ENCODE measurements at places on chromosomes 7 and 10.

- DNase-seq: no peak
Observed at GRCh38 chr7:88224601-88225275, 4.9 kb upstream of the SRI start.

GRCh38 chr10:20892011-20892585 is 5.0 kb downstream of the NEBL start:
- DNase-seq: no peak

- DNase-seq: no peak
Observed at GRCh38 chr7:79610748-79611304, 157.4 kb upstream of the MAGI2 start.

GRCh38 chr7:68176974-68177373 is 1180.3 kb downstream of the TYW1 start:
- DNase-seq: peak; percentile 48

DNA sequence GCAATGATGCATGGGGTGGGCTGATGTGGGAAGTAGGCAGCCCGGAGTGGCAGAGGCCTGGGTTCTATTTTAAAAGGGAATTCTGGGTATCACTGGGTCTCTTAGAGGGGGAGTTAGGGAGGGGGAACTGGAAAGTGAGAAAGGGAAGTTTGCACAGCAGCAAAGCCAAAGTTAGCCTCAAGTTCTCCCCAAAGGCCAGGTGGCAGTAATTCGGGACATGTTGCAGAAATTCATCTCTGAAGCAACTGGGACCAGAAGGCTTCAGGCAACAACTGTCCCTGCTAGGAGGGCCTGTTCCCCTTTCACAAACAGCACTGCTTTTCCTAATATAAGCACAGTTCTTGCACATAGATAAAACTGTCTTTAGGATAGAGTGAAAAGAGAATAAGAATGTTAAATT is 67.4 kb downstream of the NOD1 start:
- DNase-seq: no peak

Measured in mucosa of gallbladder (tissue), 1 donor.